Kidney (tissue), 22 donors: ENCODE measurements at places on chromosomes 7 and 10.

- DNase-seq: no peak
Observed at GRCh38 chr10:49552277-49552676, 13.4 kb upstream of the ERCC6 start.

- peak; percentile 91 for DNase-seq
Observed at GRCh38 chr7:151875942-151876898, 695 bp downstream of the PRKAG2 start.

DNA sequence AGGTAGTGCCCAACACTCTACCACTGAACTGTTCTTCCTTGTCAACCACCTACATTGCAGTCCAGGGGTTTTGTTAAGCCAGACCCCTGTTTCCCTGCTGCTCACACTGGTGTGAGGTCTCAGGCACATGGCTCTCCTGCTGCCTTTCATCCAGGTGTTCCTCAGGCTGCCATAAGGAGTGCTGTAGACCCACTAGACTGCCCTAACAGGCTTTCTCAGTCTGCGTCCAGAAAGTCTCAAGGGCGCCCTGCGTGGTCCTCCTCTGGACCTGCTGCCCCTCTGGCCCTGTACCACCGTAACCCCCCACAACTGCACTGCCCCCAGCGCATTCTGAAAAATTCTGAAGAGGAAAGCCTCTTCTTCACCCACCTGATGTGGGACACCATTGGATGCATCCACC, 225.7 kb upstream of the ANKRD30A start:
- DNase-seq: no peak

- no peak for DNase-seq
Observed at GRCh38 chr10:112809736-112810135, 140.3 kb upstream of the TCF7L2 start.

DNA sequence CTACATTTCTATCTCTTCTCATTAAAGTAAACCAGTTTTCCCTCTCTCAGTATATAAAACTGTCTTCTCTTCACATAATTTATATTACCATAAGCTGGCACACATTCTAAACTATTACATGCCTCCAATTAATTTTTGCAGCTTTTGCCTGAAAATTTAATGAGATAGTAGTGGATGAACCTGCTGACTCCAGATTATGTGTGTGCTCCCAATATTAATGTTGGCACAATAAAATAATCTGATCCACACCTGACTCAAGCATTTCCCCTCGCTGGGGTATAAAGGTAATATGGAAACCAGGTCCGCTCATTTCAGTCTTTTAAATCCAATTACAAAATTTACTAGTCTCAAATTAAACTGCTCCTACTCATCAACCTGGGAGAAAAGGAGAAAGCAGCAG, 63.4 kb downstream of the CTBP2 start:
- no peak for DNase-seq

DNA sequence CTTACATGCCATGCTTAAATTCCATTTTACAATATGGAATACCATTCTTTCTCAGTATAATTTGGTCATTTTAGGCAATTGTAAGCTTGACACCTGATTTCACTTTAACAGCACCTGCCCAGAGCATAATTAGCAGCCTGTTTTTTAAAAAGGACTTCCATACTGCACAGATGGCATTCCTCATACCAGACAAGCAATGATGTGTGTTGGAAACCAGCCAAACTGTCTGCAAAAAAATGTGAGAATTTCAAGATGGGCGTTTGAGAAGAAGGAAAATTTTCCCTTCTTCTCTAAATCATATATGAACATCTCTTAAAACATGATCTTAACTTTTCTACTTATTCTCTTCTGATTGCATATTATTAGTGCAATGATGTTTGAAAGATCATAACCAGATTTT, 40.4 kb upstream of the AGMO start:
- DNase-seq: no peak

- peak; percentile 71 for DNase-seq
Observed at GRCh38 chr10:86389441-86390193, 23.0 kb upstream of the GRID1 start.

GRCh38 chr7:134662166-134662870, 15.7 kb downstream of the BPGM start:
- no peak for DNase-seq

DNA sequence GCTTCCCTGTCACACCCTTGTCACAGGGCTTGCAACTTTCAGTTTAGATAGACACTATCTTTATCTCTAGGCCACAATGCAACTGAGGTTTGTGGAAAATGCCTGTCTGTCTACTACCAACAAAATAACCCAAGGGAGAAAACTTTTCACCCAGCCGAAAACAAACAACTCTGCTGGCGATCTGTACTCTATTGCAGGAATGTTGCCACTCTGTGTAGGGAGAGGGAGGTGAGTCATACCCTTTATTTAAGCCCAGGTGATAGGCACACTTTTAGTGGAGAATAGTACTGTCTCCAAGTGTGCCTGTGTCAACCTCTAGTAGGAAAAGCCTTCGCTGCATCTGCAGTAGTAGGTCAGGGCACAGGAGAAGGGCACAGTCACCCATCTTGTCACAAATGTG, 108.3 kb downstream of the SLC25A40 start:
- DNase-seq: no peak

DNA sequence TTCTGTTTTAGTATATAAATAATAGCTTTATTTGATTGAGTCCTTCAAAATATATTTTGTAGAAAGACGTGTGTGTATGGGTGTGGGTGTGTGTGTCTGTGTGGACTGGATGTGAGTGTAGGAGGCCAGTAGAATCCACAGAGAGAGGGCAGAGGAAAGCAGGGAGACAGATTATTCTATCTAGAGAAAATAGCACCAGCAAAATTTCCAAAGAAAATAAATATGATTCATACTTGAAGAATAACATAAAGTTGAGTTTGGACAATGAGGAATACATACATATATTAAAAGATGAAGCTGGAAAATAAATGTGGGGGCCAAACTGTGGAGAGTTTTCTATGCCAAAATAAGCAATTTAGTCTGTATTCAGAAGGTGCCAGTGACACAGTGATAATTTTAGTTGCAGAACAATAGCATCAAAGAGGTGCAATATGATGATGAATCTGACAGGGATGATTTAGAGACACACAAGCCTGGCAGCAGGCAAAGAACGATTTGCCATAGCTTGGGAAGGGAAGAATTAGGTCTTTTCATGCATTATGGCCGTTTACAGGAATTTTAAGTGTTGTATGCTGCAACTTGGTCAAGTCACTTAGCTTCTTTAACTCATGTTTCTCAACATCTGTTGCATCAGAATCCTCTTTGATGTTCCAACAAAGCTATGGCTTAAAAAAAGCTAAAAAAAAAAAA, 121.3 kb downstream of the SEMA3A start:
- no peak for DNase-seq

DNA sequence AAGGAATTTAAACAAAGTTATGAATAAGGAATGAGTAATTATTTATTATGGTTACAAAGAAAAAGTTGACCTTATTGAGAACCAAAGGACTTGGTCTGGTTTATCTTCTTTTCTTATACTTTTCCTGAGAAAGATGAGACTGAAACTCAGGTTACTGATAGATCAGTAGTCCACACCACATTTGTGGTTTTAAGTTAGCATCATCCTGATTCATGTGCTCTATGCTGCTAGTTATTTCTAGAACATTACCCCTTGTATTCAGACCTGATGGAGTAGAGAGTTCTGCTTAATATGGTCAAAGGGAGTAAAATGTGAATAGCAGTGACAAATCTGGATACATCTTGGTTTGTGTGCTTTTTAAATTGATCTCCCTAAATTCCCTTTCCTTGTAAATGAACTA, 63.8 kb downstream of the FOXP2 start:
- no peak for DNase-seq

GRCh38 chr7:110531186-110531585, 559.7 kb upstream of the LRRN3 start:
- no peak for DNase-seq

- DNase-seq: peak; percentile 81
Observed at GRCh38 chr10:21499701-21500577, 25.5 kb downstream of the SKIDA1 start.

- no peak for DNase-seq
Observed at GRCh38 chr7:23333671-23334246, 34.6 kb downstream of the MALSU1 start.

- DNase-seq: no peak
Observed at GRCh38 chr7:123658023-123658422, 2.4 kb downstream of the LMOD2 start.

DNA sequence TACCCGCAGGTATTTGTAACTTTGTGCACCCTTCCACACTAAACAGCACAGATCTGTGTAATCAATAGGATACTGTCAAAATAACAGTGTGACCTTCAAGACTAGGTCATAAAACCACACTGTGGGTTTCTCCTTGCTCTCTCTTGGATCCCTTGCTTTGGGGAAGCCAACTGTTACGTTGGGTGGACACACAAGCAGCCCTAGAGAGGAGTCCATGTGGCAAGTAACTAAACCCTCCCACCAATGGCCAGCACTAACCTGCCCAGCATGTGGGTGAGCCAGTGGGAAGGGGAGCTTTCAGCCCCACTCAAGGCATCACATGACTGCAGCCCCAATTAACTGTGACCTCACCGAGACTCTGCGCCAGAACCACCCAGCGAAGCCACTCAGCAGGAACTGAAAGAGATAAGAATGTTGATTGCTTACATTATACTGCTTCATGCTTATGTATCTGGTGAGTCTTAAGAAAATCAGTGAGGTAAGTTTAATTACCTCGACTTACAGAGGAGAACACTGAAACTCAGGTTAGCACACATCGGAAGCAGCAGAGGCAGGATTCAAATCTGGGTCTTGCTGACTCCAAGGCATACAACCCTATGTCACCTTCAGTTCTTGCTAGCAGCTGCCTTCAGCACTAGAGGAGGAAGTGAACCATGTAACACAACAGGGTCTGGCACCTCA, 9.4 kb upstream of the ZC3HAV1 start:
- peak; percentile 59 for DNase-seq

GRCh38 chr10:59027975-59028655, 148.3 kb upstream of the PHYHIPL start:
- no peak for DNase-seq

DNA sequence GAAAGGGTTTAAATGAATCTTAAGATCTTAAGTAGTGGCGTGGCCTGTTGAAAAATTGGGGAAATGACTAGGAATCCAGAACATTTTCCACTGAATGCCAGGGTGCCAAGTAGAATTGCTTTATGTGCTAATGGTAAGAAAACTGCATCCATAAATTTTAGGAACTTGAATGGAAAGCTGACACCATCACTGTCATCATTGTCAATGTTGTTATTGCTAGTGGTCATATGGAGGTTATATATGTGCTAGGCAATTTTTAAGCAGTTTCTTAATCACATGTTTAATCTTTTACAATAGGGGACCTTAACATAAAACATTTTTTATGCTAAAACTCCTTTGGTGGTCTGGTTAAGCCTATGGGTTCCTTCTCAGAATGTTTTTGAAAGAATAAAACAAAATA, 13.1 kb downstream of the MARCHF5 start:
- no peak for DNase-seq

DNA sequence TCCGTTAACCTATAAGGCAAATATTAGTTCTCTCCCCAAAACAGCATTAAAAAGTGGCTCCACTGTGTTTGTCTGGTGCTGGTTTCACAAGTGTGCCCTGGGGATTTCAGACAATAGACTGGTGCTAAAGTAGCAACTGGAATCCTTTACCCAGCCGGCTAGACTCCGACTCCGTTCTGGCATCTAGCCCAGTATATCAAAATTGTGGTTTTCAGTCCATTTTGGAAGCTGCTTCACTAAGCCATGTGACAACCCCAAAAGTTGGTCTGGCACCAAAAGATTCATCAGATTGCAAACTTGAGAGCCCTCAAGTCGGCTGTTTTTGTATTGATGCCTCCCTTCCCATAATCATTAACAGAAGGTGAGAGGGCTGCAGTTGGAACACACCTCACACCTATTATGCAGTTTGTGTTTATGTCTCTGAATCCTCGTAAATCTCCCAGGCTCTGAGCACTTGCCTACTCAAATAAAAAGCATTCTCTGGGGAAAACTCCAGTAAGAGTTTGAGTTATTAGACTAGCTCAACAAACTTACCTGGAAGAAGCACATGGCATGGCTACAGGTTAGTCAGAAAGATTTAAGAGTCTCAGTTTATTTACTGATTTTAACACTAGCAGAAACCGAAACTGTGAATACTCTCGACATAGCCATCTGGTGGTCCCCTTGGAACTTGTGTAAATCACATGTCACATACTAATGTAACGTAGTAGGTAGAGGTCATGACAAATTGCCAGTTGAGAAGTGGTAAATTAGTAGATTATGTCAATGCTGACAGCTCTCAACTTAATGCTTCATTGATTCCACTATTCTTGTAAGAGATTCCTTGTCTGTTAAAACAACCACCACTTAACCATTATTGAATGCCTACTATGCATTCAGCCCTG, 14.8 kb upstream of the WNT16 start:
- DNase-seq: peak; percentile 54

DNA sequence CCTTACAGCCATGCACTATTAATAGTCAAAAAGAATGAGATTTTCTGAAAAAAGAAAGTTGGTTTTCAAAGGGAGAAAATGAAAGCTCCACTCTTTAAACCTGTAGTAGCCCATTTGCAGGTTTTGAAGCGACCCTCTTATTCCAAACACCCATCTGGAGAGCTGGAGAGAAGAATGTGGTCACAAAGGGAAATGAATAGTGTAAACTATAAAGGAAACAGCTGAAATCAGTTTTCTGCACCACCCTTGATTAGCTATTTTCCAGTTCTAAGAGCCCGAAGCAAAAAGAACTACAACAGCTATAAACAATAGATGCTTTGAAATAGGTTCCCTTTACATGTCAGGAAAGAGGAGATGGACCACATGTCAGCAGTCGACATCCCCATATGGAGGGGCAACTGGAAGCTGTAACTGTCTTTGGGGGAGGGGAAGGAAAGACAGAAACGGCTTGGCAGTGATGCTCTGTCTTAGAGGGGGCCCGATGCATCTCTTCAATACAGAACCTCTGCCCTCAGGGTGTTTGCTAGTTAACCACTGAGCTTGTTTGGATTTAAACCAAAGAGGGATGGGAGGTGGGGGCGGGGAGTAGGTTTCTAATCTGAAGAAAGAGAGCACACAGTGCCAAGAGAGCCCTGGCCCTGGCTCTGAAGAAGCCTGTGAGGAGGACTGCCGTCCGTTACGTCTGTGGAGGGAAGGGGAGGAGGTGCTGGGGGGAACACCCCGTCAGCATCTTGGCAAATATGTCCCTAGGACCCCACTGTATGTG, 55.3 kb downstream of the CPVL start:
- peak; percentile 66 for DNase-seq

DNA sequence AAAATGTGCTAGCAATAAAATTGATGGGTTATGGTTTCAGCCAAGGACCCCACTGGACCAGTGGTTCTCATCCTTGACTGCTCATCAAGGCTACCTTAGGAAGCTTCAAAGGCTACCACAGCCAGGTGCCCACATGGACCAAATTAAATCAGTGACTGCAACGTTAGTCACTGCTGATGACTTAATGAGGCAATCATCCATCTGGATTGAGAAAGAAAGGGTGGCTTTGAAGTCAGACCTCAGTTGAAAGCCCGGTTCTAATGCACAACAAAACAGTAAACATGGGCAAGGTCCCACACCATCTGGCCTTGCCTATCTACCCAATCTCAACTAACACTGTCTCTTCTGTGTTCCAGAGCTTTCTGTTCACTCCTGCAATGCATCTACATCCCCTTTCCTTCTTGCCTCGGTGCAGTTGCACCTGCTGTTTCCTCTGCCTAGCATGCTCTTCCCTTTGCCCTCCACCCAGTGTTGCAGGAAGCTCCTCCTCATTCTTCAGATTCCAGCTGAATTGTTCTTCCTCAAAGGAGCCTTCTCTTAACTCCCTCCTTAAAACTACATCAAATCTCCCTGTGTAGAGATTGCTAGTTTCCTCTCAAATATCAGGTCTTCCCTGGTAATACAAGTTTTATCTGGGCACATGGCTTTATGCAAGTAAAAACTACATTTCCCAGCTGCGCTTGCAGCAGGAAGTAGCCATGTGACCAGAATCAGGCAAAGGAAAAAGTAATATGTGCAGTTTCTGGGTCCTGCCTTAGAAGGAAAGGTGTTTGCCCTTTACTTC, 10.3 kb upstream of the KCNK18 start:
- no peak for DNase-seq
